A549 treated with Hydrocortisone at 1 μM for 4 hours (cell line): ENCODE measurements at places on chromosomes 11 and 22. TPM values are rescaled to one million over a fixed set of nuclear protein-coding genes. Genes with fewer than 3 reads are reported as not detected.

Gene TUB
- total RNA-seq = 5.0 to 7.4 TPM (median 6.1 TPM) in 5 replicates

Gene PRDM10
- 1.3 to 1.8 TPM (median 1.5 TPM) in 5 replicates for total RNA-seq

Gene OR4A16
- total RNA-seq = not detected in 5 replicates

Gene NOX4
- total RNA-seq = not detected in 5 replicates
